ENCODE measurements at places on chromosomes 12 and 14. TPM values are rescaled to one million over a fixed set of nuclear protein-coding genes. Genes with fewer than 3 reads are reported as not detected.

- no peak overlapping the region for H3K4me3 ChIP-seq
- H3K27me3 ChIP-seq: no peaks in the 10 kb centered on the region
- no peak for DNase-seq
- H3K36me3 ChIP-seq: no peaks in the 10 kb centered on the region
- no peak overlapping the region for H3K27ac ChIP-seq
Measured at GRCh38 chr14:63524537-63525155, 18.5 kb downstream of the PPP2R5E start.

DNA sequence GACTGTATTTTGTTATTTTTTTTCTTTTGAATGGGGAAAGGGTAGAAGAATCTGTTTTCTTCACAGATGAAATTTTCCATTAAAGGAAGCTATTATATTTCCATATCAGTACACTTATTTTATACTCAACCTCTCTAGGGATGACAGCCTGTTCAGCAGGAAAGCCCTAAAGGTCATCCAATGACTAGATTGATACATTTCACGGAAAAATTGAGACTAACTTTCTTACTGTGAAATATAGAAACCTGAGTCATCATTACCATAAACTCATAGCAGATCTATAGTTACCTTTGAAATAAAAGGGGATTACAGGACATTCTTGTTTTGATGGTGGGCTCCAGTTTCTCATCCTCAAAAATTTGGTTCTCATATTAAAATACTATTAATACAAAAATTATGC is 36.1 kb upstream of the PTCSC3 start:
- H3K27ac ChIP-seq: no peak overlapping the region
- no peak for DNase-seq
- no peaks in the 10 kb centered on the region for H3K36me3 ChIP-seq
- H3K27me3 ChIP-seq: no peaks in the 10 kb centered on the region
- H3K4me3 ChIP-seq: no peak overlapping the region

The PIK3C2G gene
- 2.2 TPM for total RNA-seq

DNA sequence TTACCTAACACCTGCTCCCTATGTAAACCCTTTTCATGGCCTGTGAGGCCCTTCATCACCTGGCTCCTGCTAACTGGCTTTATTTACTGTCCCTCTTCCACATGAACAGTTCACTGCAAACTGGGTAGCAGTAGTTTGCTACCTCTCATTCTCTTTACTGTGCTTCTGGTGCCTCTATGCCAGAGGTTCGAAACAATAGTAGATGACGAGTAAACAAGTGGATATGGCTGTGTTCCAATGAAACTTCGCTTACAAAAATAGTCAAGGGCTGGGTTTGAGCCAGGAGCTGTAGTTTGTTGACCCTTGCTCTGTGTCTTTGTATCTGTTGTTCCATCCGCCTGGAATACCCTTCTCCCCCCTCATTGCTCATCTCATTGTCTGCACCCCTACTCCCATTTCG is 233.6 kb upstream of the RMST start:
- H3K36me3 ChIP-seq: no peaks in the 10 kb centered on the region
- H3K4me1 ChIP-seq: no peaks in the 10 kb centered on the region
- DNase-seq: no peak
- no peak overlapping the region for H3K27ac ChIP-seq

The RDH16 gene
- 2.1 TPM for total RNA-seq
